ENCODE measurements at places on chromosomes 12 and 14.

- DNase-seq = no peak
Observed at GRCh38 chr14:24172261-24172860, 481 bp downstream of the REC8 start.

- no peak for DNase-seq
Observed at GRCh38 chr12:76259660-76260389, 88.4 kb downstream of the BBS10 start.

GRCh38 chr12:14164266-14164665 is 182.9 kb upstream of the GRIN2B start:
- no peak for DNase-seq

GRCh38 chr14:20215196-20215595 is 8.3 kb upstream of the OR11H6 start:
- no peak for DNase-seq

DNA sequence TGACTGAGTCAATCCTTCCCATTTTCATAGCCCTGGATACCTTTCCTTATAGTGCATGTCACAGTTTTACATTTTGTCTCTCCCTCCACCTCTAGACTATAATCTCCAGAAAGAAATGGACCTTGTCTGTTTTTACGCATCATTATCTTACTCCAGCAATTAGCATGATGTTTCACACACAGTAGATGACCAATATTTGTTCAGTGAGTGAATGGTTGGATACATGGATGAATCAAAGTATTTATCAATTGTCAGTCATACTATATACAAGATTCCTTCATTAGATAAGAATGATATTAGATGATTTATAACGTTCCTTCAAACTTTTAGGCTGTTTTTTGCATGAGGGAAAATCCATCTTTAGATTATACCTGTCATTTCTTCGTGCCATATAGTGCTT is 61.1 kb downstream of the PTHLH start:
- no peak for DNase-seq

DNA sequence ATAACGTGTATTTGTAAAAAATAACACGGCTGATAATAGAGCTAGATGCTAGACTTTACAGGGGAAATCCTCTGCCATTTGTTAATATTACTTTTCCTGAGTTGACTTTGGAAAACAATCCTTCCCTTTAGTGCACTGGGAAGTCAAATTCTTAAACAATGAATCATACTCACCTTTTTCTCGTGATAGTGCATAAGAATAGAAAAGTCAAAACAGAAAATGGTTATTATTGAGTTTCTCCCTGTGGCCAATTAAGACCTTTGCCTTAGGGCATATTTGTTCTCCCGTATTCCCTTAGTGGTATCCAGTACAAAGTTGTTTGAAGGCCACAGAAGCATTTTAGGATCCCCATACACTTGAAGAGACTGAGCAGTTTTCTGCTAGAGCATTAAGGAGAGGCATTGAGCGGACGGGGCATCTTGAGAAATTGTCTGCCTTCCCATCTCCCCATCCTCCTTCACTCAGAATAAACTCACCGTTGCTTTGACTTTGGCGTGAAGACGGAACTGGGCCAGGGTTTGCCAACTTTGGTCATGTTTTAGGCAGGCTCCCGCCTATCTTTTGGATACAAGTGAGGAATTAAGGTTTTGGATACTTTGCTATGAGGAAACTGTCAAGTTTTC is 171.3 kb downstream of the TMTC2 start:
- no peak for DNase-seq

DNA sequence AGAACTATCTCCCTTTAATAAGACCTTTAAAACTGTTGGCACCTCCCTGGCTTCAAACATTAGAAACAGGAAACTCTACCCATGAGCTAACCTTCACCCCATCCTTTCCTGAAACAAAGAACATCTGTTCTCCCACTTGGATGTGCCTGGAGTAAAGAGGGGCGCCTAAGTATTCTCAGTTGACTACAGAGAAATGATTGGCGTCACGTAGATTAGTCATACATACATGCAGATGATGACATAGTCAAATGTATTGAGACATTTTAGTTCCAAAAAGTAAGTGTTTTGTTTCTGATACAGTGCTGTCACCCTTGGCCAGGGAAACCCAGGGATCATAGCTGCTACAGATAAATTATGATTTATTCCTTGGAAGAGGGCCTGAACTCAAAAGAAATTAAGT is 260.0 kb upstream of the PLEKHG7 start:
- no peak for DNase-seq

DNA sequence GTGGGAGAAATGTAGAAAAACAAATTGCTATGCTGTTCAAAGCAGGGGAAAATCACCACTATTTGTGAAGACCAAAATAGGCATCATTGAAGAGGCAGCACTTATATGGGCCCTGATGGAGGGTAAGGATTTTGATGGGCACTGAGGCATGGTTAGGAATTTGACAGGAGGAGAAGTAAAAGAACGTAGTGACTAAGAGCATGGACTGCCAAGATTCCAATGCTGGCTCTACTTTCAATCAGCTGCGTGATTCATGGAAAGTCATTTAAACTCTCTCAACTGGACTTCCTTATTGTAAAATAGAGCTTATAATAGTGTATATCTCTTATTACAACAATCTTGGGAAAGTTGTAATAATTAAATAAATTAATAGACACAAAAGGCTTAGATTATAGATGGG is 267.7 kb upstream of the G2E3 start:
- no peak for DNase-seq

DNA sequence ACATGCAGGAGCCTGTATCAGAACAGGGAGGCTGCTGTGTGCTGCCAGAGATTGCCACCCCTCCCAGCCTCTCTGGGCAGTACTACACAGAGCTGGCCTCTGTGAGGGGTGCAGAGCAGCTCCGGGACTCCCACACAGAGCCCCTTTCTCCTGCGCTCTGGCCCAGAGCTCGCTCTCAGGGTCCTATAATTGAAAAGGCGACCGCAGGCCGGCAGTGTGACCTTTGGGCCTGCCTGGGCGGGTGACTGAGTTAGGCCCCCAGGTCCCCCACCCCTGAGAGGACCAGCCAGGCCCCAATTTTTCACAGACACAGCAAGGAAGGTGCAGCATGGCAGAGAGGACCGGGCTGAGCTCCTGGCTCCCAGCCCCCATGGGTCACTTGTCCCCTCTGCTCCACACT is 136.4 kb downstream of the ZFP36L1 start:
- DNase-seq = no peak

GRCh38 chr14:72682188-72682587 is 211.7 kb downstream of the DPF3 start:
- no peak for DNase-seq

- no peak for DNase-seq
Observed at GRCh38 chr12:114884575-114884974, 200.6 kb upstream of the TBX3 start.

GRCh38 chr12:27822076-27822712 is 42.2 kb upstream of the MANSC4 start:
- DNase-seq = peak; percentile 35

DNA sequence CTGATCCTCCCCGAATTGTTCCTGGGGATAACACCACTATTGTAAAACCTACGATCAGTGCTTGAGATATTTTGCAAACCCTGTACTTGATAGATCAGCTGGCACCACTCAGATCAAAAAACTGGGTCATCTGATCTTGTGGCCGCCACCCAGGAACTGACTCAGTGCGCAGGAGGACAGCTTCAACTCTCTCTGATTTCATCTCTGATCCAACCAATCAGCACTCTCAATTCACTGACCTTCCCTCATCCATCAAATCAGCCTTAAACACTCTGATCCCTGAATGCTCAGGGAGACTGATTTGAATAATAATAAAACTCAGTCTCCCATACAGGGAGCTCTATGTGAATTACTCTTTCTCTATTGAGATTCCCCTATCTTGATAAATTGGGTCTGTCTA is 4.2 kb upstream of the XPOT start:
- peak; percentile 26 for DNase-seq

GRCh38 chr12:12088147-12088546 is 17.4 kb downstream of the BCL2L14 start:
- DNase-seq = no peak
